ENCODE measurements at places on chromosomes 3 and 15.

DNA sequence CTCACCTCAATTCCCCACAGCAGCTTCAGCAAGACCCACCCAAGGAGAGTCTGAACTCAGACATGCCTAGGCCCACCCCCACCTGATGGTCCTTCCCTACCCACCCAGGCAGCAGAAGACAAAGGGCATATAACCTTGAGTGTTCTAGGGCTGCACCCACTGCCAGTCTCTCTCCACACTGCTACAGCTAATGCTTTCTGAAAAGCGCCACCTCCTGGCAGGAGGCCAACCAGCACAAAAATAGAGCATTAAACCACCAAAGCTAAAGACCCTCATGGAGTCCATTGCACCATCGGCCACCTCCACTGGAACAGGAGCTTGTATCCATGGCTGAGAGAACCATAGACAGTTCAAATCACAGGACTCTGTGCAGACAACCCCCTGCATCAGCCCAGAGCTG, 11.3 kb upstream of the RPL39L start:
- DNase-seq: peak; percentile 31

DNA sequence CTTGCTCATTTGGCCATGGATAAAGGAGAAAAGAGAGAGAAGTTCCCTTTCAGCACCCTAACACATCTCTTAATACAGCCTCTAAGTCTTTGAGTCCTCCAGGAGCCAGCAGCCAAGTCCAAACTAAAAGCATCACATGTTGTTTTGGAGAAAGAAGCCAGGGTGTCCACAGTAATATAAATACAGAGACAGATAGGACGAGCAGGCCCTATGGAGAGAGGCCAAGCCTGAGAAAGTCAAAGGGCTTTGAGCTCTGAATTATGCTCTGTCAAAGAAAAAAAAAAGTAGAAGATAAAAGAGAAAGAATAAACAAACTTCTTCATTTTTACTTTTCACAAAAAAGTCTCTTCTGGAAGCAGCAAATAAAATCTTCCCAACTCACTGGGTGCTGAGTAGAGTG, 92.4 kb upstream of the THBS1 start:
- DNase-seq: no peak

DNA sequence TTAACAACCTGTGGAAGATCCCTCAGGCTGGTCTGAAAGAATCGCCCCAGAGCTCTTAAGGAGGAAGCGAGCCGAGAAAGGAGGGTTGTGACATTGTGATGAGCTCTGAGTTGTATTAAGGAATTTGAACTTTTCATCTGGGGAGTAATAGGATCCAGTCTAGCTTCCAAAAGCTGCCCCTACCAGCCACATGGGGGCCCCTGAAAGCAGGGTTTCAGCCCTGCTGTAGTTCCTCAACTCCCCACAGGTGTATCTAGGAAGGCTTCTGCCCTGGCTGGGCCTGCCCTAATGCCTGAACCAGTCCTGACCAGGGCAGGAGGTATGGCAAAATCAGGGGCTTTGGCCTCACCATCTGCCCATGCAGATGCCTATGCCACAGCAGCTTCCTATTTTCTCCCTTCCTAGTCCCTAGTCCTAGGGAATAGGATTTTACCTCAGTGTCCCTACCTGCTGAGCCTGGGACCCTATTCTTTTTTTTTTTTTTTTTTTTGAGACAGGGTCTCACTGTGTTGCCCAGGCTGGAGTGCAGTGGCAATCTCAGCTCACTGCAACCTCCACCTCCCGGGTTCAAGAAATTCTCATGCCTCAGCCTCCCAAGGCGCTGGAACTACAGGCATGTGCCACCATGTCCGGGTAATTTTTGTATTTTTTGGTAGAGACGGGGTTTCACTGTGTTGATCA, 5.0 kb upstream of the AP3S2 start:
- no peak for DNase-seq

DNA sequence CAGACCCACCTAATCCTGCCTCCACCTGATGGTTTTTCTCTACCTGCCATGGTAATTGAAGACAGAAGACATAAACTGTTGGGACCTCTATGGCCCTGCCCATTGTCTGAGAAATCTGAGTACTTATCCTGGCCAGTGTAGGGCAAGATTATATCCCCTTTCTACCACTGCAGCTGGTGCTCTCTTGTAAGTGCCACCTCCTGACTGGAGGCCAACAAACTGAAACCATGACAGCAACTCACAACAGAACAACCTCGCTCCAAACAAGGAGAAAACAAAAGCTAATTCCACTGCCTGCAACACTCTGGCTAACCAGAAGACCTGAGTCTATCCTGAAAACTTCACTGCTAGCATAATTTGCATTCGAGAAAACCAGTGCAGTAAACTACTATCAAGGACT, 82.9 kb downstream of the CLDN1 start:
- no peak for DNase-seq

GRCh38 chr3:99928771-99929744, 111.4 kb downstream of the CMSS1 start:
- DNase-seq: no peak

- DNase-seq: no peak
Observed at GRCh38 chr3:43765521-43765971, 74.8 kb downstream of the ABHD5 start.

DNA sequence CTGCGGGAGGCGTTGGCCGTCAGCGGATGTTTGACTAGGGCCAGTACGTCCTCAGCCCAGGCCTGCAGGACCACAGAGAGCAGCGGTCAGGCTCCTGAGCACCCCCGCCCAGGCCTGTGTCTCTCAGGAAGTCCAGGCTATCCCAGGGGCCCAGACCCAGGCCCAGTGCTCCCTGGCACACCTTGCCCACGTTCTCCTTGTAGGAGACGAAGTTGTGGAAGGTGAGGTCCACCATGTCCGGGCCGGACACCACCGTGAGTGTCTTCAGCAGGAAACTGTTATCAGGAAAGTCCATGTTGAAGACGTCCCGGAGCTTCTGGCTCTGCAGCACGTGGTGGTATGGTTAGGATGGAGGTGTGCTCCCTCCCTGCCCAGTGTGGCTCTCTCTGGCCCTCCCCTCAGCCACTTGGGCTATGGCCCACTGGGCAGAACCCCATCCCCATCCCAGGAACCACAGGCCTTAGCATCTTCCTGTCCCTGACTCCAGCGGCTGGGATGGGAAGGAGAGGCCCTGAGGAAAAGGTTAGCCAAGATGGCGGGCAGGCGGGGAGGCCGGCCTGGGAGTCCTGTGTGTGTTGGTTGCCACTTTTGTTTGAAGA, 5.3 kb downstream of the PLCB2 start:
- no peak for DNase-seq

DNA sequence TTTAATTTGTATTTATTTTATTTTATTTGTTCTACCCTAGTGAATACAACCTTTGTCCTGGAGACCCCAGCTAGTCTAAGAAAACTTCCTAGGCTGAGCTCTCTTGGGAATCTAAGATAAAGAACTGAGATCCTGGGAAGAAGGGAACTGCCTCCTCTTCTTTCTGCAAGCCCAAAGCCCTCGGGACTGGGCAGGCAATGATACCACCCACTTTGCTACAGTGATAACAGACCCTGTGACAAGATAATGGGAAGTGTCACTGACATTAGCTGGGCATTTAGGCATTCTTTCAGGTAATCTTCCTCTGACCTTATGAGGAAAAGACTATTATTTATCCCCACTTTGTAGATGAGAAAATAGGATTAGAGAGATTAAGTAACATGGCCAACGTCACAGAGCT, 15.1 kb downstream of the TYRO3 start:
- DNase-seq: no peak

- DNase-seq: no peak
Observed at GRCh38 chr3:158108445-158108985, 1.4 kb upstream of the RSRC1 start.

DNA sequence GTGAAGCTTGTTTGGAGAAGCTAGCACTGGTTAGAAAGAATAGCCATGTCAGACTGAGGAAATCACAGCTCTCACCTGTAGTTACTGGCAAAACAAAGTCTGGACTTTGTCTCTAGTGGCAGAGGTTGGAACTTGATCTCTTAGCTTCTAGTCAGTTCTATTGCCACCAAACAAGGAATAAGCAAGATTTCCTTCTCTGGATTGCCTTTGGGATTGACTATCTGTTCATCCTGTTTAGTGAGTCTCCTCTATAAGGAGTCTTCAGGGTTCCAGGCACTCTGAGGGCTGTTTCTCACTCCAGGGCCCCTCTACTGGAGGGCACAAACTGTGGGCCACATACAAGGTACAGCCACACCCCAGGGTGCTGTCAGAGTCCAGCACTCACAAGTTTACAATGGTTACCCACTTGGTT, 426.6 kb upstream of the THBS1 start:
- DNase-seq: no peak

GRCh38 chr3:42061025-42061712, 30.0 kb upstream of the TRAK1 start:
- no peak for DNase-seq

DNA sequence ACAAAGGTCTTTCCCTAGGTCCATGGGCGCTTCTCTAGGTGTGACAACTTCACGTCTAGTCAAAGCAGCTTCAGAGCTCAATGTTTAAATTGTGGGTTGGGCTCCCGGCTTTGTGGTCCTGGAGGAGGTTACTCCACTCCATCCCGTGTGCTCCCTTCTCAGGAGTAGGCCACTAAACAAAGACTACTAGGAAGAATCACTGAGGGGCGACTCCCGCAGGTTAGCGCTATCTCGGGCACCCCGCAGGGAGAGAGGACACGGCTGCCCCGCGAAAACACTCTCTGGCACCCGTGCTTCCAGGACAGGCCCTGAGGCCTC, 500 bp downstream of the PARP6 start:
- no peak for DNase-seq

DNA sequence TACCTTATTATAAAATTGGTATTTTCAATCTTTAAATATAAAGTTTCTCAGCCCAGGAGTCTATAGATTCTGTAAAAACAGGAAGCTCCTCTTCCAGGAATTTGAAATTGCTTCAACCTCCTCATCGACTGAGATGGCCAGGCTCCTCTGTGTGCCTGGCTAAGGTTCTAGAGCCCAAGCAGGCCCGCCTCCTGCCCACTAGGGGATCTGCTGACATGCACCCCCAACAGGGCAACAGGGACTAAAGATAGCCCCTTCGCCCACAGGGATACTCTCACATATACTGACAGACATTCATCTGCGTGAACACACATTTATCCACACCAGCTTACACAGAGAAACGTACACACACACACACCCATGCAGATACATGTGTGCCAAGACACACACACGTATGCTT, 183.1 kb upstream of the TLE3 start:
- no peak for DNase-seq

- no peak for DNase-seq
Observed at GRCh38 chr15:56192659-56193442, 50.8 kb downstream of the RFX7 start.

DNA sequence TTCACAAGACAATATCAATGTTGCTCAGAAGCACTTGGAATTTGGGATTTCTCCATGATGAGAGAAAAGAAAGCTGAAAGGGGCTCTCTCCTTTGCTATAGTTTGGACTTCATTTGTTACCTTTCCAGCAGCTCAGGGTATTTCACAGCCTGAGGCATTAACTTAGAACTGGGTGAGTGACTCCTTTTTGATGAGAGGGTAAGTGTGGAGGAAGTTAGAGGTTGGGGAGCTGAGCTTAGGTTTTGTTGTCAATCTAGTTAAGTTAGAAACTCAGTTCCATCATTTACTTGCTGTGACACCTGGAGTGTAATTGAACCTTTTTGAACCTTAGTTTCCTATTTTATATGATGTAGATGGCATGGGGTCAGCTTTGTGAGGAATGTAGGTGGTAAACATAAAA, 359.1 kb downstream of the PDCD6IP start:
- DNase-seq: no peak

GRCh38 chr3:149203758-149204157, 17.9 kb downstream of the CP start:
- DNase-seq: no peak

DNA sequence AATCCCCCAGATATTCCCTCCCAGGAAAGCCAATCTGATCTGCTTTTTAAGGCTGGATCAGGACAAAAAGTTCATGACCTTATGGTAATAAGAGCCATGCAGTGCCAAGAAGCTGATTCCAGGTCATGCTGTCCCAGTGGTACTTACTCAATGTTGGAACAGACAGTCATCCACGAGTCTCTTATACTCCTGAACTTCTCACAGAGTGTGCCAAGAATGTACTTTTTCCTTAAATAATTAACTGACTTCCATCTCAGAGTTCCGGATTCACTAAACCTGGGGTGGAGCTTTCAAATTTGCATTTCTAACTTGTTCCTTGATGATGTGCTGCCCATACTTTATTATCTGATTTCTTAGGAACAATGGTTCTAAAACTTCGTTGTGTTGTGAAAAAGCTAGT, 3.4 kb upstream of the P3H2 start:
- no peak for DNase-seq

- DNase-seq: no peak
Observed at GRCh38 chr3:108029466-108029865, 61.4 kb downstream of the CD47 start.

GRCh38 chr3:158652463-158652862, 8.1 kb downstream of the GFM1 start:
- DNase-seq: no peak

DNA sequence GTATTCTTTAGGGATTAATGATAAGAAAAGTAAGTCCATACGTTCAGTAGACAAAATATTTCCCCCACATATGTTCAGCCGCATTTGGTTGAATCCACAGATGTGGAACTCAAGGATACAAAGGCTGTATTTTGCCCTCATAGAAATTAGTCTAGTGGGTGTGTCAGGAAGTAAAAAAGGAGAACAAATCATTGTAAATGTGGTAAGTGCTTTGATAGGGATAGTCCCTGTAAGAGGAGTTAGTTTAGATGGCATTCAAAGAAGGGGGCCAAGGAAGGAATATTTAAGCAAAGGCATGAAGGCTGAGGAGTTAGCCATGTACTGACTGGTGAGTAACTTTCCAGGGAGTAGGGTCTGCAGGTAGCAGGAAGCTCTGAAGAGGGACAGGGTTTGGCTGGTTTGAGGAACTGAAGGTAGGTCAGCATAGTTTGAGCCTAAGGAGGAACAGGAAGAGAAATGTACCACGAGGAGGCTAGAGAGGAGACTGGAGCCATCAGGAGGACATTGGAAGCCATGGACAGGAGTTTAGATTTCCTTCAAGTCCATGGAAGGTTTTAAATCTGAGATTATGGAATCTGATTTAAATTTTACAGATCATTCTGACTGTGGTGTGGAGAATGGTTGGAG, 98.8 kb downstream of the MME start:
- no peak for DNase-seq

GRCh38 chr3:189966843-189967242, 153.9 kb downstream of the P3H2 start:
- DNase-seq: no peak

- DNase-seq: no peak
Observed at GRCh38 chr3:12275974-12276650, 12.8 kb upstream of the PPARG start.

DNA sequence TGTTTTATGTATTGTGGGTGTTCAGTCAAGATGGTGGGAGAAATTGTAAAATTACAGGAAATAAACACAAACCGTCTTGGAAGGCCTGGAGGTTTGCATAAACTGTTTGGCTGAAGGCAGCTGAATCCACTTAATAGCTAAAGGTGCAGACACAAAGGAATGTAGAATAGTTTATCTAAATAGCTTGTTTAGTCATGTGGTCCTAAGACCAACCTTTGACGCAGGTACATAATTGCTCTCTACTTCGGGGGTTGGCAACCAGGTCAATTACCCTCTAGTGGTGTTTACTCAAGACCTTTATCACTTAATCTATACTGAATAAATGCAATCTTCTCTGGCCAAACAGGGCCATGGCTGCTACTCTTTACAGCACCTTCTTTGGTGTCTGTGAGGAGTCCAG, 502.8 kb downstream of the IGSF11 start:
- DNase-seq: no peak
